CD14-positive monocyte (primary cell): ENCODE measurements at places on chromosomes 3 and 15.

DNA sequence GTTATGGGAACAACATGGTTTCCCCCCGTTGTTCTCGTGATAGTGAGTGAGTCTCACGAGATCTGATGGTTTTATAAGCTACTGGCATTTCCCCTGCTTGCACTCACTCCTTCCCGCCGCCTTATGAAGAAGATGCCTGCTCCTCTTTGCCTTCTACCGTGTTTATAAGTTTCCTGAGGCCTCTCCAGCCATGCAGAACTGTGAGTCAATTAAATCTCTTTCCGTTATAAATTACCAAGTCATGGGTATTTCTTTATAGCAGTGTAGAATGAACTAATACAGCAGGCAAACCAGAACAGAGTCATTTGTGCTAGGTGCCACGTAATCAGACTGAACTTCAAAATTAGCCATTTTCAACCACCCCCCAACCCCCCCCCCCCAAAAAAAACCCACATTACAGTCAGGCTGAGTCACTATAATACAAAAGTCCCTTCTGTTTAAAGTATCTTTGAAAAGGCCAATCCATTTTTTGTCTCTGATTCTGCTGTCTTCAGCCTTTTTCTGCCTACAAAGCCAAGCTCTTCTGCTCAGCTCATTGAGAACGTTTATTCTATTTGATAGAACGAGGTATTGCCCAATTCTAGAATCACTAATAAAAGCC, 4.1 kb downstream of the OR4F6 start:
- DNase-seq, result no peak

DNA sequence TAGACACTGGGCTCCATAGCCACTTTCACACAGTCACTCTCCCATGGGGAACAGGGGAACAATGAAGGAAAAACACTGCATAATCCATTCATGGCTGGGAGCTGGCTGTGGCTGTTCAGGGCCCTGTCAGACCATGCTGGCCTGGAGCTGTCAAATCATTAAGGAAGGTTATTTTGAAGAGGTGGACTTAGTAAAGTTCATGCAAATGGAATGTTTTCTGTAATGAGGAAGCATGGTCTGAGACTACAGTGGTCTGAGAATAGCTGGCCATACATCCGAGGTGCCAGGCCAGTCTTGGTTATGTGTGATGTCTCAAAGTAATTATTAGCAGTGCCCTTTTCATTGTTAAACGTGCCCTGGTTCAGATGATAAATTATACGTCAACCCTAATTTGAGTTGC, 117.1 kb upstream of the MRPS22 start:
- no peak for DNase-seq

DNA sequence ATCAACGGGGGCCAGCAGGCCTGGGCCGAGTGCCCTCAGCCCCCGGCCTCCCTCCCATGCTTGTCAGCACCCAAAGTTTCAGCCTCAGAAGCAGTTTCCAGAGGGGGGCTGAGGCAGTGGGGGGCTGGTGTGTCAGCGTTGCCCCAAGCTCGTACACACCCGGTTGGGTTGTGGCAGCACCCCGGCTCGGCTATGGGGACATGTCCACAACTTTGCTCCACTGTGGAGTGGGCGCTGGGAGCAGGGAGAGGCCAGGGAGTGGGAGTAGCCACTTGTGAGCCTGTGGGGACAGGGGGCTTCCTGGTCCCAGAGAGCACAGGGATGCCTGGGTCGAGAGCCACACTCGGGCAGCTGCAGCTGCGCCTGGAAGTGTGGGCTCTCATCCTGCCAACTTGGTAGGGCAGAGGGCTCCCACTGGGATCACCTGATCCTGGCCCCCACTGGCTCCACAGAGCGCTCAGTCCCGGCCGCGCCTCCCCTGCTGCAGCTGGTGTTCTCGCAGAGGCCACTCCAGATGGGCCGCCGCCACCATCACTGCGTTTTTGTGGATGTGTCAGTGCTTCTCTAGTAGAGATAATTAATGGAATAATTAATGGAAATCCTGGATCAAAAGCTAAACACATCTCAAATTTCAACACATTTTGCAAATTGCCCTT, 75.1 kb downstream of the NR1D2 start:
- DNase-seq, result no peak

GRCh38 chr15:88090481-88091011, 166.0 kb downstream of the NTRK3 start:
- DNase-seq, result no peak

GRCh38 chr3:43521941-43522340, 99.9 kb downstream of the ANO10 start:
- no peak for DNase-seq

- no peak for DNase-seq
Measured at GRCh38 chr3:42906848-42907183, 874 bp downstream of the ZNF662 start.

DNA sequence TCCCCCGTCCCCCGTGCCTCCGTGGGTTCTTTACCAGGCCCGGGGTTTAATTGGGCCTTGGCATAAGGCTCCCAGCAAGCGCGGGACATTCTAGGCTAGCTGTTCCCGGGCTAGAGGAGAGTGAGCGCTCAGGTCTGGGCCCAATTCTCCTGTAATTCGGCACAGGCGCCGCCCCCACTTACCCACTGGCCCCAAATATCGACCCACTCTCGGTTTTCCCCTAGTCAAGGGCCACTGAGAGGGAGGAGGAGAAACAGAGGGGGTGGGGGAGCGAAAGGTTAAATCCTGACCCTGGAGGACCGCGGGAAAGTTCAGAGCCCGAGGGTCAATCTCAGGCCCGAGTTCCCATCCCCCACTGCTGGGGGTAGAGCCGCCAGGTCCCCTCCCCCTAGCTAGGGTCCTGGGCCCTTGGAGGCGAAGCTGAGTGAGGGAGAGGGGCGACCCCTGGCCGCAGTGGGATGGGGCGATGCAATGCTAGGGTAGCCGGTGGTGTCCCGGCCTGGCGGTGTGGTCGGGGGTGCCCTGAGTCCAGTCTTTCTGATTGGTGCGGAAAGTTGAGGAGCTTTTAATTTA, 8.5 kb upstream of the ONECUT1 start:
- no peak for DNase-seq

GRCh38 chr15:74835312-74835823, 7.6 kb downstream of the ULK3 start:
- DNase-seq, result peak; percentile 46

GRCh38 chr3:159898147-159898546, 90.5 kb upstream of the IL12A start:
- DNase-seq, result no peak

DNA sequence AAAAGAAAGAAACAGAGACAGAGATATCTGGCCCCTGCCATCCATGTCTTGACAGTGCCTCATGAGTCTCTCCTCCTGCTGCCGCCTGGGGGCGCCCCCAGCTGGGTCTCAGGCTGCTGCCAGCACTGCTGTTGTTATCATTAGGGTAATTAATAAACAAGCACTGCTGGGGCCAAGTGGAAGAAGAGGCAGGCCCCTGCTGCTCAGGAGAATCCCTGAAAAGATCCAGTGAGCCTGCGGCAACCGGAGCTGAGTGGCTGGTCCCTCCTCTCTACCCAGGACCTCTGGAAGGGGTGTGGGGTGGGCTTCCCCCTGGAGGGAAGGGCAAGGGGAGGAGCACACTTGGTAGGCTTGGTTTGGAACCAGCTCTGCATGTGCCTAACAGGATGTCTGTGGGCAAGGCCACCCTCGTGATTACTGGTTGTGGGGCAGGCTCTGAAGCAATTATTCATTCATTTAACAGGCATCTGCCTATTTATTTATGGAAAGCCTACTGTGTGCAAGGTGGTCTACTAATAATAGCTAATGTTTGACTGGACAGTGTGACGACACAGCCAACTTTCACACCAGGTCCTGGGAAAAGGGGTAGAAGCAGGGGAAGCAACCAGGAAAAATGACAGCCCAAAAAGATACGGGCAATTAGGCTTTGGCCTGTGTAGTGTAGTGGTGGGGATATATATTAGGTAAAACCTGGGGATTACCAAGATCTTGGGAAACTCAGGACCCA, 1.2 kb upstream of the TYRO3 start:
- no peak for DNase-seq

DNA sequence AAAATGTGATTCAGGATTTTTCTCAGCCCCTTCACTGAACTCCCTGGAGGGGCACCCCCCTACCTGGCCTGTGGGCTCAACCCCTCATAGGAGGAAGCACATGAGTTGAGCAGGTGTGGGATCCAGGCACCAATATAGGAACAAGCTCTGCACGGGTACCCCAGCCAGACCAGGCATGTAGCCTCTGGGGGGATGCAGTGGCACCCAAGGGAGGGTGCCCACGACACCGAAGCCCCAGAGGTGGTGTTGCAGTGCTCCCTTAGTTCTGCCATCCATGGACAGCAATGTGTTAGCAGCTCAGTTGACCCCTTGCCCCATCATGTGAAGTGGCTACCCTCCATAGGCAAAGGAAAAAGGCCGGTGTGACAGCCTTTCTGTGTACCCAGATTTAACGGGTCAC, 30.9 kb upstream of the BCHE start:
- DNase-seq, result no peak

GRCh38 chr3:139355476-139355875, 11.7 kb downstream of the MRPS22 start:
- DNase-seq, result no peak

GRCh38 chr15:91291673-91292072, 191.6 kb downstream of the SV2B start:
- peak; percentile 75 for DNase-seq

GRCh38 chr15:40823572-40824343, 4.8 kb downstream of the PPP1R14D start:
- no peak for DNase-seq

GRCh38 chr3:73296859-73297258, 235.4 kb downstream of the EBLN2 start:
- DNase-seq, result no peak

GRCh38 chr3:108281670-108282069, 14.7 kb upstream of the HHLA2 start:
- DNase-seq, result no peak

- no peak for DNase-seq
Measured at GRCh38 chr3:120172070-120172469, 77.8 kb upstream of the GSK3B start.
